ENCODE measurements at places on chromosomes 12 and 14.

- no peak for DNase-seq
Observed at GRCh38 chr12:50579757-50580267, 75.0 kb downstream of the DIP2B start.

DNA sequence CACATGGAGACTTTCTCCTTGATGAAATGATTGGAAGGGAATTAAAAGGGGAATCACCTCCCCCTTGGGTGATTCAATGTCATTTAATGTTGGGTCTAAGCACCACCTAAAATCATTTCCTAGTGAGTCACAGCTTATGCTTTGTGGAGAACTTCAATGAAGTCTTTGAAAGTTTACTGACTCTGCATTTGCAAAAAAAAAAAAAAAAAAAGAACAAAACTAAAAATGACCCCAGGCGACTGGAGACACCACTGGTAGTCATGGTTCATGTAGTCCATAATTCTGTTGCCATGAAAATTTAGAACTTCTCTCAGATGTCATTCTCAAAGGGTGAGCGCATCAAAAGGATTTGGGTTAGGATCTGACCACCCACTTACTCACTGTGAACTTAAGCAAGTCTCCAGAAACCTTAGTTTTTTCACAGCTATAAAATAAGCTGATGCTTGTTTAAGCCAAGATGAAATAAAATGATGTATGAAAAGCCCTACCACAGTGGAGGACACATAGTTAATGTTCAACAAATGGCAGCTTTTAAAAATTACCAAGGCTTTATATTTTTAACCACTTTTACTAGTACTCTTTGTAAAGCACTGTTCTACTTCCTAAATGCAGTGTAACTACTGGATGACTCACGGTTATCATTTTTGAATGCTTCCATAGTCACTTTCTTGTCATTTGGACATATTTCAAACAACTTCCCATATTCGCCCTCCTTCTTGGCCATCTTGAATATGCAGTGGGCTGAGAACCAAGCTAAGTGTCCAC, 18.1 kb upstream of the KSR2 start:
- DNase-seq = no peak

DNA sequence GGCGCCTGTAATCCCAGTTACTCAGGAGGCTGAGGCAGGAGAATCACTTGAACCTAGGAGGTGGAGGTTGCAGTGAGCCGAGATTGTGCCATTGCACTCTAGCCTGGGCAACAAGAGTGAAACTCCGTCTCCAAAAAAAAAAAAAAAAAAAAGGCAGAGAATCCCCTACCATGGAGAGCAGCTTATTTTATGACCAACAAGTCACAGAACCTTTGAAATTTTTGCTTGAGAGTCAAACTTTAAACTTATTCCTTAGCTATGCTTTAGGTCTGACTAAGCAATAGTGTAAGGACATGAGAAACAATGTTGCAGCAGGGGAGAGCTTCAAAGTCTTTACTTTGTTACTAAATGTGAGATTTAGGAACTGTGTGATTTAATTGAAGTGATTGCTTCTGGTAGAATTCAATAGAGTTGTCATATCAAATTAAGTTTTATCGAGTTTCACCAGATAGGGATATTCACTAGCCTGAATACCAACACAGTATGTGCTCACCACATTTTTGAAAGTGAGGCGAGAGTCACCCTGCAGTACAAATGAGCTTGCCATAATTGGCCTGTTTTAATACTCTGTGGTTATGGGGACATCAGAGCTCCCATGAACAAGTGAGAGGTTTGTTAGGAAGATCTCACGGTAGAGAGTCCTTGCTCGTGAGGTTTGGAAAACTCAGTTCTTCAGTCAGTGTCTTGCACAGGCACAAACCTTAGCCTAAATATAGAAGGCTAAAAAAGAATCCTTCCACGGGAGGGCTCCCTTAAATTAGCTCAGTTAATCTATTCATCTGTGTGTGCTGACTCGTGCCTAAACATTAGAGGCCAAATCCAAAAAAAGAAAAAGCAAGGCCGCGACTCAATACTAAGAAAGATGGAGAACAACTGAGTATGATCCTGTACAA, 108.6 kb downstream of the SAMD4A start:
- DNase-seq = no peak

DNA sequence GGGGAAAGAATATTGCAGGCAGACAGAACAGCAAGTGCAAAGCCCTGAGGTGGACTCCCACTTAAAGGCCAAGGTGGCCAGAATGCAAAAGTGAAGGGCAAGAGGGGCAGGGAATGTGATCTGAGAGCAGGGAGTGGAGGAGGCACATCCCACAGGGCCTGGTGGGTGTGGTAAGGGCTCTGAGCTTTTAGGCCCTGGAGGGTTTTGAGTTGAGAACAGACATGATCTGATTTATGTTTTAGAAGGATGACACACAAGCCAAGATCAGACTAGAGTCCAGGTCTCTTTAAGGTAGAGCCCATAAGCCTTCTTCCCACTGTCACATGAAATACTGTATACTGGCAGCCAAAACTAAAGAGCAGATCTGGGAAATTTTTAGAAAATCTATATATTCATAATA, 162.5 kb downstream of the SLC38A4 start:
- no peak for DNase-seq

DNA sequence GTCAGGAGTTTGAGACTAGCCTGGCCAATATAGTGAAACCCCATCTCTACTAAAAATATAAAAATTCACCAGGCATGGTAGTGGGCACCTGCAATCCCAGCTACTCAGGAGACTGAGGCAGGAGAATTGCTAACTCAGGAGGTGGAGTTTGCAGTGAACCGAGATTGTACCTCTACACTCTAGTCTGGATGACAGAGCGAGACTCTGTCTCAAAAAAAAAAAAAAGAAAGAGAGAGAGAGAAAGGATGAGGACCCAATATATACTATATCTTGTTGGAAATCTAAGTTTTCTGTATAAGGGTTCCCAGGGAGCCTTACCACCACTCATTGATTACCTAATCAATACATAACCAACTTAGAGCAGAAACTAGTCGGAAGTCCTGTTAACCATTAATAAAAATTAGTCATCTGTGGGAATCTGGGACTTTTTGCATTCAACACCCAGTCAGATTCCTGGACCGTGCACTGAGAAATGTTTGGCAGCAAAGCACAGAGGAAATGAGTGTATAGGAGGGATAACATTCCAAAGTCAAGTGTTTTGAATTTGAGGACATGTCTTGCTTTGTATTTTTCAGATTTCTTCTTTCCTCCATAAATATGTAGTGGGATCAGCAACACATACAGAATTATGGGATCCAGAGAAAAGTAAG, 44.8 kb upstream of the NR2C1 start:
- DNase-seq = no peak

- DNase-seq = no peak
Observed at GRCh38 chr12:85552461-85552860, 272.4 kb downstream of the ALX1 start.

GRCh38 chr14:69318901-69319475, 59.0 kb downstream of the GALNT16 start:
- DNase-seq = no peak

- DNase-seq = no peak
Observed at GRCh38 chr12:92295523-92295922, 149.9 kb upstream of the BTG1 start.

DNA sequence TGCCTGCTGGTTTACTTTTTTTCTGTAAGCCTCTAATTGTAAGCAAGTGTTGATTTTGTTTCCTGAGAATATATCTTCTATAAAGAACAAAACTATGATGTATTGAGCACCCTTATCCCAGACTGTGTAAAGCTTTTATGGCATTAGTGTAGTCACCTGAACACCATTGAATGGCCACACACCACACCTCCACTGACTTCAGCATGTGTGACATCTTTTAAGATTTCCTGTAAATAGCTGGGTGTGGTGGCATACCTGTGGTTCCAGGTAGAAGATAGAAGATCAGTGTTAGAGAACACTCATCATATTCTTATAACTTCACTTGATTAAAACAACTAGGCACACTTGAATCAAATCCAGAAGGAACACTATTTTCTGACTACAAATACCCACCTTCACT, 51.3 kb downstream of the WBP11 start:
- DNase-seq = no peak

DNA sequence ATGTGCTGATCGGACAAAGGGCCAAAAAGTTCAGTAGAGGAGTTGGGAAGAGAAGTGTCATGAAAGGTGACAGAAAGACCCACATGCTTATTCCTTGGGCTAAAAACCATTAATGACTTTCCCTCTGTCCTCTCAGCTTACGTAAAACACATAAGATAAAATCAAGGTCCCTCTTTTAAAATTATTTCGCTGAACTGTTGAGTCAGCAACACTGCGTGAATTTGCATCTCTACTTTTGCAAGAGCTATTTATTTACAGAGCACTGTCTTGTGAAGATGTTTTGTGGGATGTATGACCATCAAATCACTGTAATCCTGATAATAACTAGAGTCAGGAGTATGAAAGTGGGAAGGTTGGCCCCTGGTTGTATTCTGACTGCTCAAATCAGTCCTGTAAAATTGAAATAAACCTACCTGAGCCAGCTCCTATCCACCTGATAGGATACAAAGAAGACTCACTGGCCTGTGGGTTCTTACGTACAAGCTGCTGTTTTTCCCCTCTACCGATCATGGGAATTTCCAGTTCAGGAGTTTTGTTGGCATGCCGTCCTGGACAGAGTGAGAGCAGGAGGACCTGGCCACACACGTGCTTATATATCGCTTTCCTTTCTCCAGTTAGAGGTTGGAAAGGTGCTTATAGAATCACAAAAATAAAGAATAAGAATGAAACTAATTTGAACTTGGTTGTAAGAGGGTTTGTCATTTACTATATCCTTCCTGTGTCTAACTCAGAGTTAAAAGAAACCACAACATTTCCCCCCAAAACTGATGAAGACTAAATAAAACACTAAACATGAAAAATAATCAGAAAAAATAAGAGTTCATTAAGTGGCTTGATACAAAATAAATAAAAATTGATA, 42.9 kb downstream of the IFNG-AS1 start:
- DNase-seq = no peak

GRCh38 chr12:52539083-52539820, 13.7 kb downstream of the KRT71 start:
- no peak for DNase-seq

GRCh38 chr12:2825132-2825531, 9.7 kb downstream of the NRIP2 start:
- no peak for DNase-seq

DNA sequence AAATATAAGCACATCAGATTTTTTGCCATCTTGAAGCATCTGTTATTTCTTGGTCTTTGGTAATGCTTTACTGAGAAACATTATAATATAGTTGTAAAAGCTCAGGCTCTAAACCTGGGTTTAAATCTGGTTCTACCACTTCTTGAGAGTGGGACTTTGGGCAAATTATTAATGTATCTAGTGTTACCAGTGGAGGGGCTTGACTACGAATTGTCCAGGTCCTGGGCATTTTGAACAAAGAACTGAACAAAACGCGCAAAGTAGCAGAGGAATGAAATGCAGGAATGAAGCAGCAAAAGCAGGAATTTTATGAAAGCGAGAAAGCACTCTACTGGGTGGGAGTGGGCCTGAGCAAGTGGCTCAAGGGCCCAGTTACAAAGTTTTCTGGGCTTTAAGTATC, 50.8 kb downstream of the CAND1 start:
- no peak for DNase-seq

DNA sequence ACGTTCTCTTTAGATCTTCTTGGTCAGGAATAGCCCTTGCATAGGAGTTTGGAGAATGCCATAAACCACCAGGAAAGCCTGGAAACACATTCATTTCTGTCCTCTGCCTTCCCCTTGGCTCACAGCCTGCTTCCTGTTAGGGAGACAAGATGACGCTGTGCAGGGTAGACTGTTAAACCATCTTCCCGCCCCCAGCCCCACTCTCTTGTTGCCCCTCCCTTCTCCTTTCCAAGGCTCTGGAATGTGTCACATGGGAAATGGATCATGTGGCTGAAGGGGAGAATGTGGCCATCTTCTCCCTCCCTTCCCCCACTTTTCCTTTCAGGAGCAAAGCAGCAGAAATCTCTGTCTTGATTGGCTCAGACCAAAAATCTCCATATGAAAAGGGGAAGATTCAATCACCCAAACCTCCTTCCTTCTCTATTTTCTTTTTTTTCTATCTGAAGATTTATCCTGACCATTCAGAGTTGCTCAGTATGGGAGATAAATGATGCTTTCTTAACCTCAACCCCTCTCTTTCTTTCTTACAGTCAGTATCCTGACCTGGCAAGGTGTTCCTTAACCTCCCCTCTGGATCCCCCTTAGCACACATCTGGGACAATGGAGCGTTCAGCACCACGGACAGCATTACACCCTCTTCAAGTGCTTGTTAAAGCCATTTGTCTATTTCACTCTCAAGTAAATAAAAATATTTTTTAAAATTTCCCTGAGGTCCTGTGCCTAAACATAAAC, 11.4 kb downstream of the GPR19 start:
- DNase-seq = no peak

GRCh38 chr12:80701388-80701787, 6.0 kb upstream of the MYF6 start:
- no peak for DNase-seq

DNA sequence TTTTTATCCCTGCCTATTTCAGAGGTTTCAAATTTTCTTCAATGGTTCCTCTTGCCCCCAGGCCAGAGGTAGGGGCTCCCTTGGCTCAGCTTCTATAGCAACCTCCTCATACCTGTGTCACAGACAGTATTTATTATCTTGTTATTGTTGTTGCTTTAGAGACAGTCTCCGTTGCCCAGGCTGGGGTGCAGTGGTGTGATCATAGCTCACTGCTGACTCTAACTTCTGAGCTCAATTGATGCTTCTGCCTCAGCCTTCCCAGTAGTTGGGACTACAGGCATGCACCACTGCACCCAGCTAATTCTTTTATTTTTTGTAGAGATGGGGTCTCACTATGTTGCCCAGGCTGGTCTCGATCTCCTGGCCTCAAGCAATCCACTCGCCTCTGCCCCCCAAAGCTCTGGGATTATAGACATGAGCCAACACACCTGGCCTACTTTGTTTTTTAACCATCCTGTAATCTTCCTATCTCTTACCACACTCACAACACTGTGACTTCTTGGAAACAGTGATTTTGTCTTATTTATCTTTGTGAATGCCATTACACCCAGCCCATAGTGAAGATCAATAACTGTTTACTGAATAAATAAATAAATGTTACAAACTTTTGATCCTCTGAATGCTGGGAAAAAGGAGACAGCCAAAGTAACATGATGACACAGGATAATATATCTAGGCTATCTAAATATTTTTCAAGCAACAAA, 95.9 kb downstream of the PHLDA1 start:
- DNase-seq = no peak

DNA sequence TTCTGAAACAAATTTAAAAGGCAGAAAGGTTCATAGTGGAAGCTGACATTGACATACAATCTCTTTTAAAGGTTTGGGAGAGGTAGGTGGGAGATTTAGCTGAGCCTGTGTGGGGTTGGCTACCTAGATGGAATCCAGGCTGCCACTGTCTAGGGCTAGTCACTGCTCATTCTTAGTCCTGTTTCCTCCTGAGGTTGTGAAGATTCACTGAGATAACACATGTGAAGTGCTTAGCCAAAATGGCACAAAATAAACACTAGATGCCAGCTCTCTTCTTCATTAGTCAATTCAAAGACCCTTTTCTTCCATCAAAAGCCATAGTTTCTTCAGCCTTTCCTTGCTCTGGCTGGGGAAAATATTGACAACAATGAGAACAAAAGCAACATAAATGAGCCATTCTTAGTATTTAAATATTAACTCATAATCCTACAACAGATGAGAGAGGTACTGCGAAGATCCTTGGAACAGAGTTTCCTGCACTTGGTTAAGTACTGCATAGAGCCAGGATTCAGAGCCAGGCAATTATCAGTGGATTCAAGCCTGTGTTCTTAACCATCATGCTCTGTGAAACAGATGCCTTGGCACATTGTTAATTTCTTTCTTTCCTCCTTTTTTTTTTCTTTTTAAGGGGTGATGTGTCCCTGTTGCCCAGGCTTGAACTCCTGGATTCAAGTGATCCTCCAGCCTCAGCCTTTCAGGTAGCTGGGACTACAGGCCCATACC, 3.5 kb downstream of the MYF6 start:
- no peak for DNase-seq
